NCI-H2029 treated with DMSO at 0.1 percent for 48 hours (cell line): ENCODE measurements at places on chromosomes 7 and 10.

DNA sequence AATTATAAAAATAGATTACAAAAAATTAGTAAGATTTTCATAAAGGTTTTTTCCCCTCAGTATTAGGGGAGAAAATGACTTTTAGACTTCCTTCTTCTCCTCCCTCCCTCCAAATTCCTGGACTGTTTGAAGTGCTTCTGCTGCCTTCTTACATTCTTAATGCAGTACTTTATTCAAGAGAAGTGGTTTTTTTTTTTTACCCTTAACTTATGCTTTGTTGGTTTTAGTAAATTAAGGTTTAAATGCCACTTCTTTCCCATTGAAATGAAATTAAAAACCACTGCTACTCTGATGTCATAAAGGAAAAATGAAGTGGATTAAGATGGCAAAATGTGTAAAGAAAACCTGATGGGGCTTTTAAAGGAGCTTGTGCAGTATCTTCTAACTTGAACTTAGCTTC, 140.7 kb downstream of the VTI1A start:
- DNase-seq, result no peak

GRCh38 chr10:50613150-50613549, 10.6 kb downstream of the SGMS1 start:
- no peak for DNase-seq

- DNase-seq, result peak; percentile 83
These were observed 115.3 kb downstream of the ST7 start for GRCh38 chr7:117068511-117069145.

GRCh38 chr10:11207560-11207844, 189.8 kb downstream of the CELF2 start:
- DNase-seq, result no peak

GRCh38 chr10:49649294-49649693, 30.2 kb upstream of the C10orf53 start:
- DNase-seq, result no peak

DNA sequence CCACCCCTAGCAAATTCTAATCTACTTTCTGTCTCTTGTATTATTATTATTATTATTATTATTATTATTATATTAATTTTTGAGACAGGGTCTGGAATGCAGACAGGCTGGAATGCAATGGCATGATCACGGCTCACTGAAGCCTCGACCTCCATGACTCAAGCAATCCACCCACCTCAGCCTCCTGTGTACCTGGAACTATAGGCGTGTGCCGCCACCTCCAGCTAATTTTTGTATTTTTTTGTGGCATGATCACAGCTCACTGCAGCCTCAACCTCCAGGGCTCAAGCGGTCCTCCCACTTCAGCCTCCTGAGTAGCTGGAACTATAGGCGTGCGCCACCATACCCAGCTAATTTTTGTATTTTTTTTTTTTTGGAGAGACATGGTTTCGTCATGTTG, 2.6 kb upstream of the TMEM139 start:
- no peak for DNase-seq

- no peak for DNase-seq
These were observed 59.5 kb upstream of the CUX1 start for GRCh38 chr7:101757879-101758278.

- DNase-seq, result no peak
These were observed 652.8 kb upstream of the PFKP start for GRCh38 chr10:2414562-2414961.
